ENCODE measurements at places on chromosomes 16 and 17.

DNA sequence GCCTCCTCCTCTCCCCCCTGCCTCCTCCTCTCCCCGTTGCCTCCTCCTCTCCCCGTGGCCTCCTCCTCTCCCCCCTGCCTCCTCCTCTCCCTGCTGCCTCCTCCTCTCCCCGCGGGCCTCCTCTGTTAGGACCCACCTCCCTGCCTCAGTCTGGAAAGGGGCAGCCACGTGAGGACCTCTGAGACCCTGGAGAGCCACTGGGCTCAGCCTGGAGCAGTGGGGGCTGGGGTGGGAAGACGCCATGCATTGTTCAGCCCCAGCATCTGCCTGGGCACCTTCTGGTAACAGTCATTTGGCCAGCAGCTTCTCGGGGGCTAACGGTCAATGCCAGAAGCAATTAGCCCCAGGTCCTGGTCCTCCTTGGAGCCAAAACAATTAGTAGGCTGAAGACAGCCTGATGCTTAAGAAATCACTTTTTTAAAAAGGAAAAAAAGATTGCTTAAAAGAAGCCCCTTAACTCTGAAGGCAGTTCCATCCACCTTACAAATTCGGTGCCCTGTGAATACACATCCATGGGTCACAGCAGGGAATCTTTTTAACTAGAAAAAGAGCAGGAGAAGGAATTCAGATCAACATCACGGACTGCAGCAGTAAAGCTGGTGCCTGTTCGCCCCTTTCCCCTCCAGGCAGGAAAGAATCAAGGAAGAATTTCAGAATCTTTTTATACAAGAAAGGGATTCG is 29.8 kb downstream of the NXN start:
- no peak for DNase-seq

GRCh38 chr17:8221663-8222379 is 11.4 kb upstream of the AURKB start:
- peak; percentile 87 for DNase-seq

DNA sequence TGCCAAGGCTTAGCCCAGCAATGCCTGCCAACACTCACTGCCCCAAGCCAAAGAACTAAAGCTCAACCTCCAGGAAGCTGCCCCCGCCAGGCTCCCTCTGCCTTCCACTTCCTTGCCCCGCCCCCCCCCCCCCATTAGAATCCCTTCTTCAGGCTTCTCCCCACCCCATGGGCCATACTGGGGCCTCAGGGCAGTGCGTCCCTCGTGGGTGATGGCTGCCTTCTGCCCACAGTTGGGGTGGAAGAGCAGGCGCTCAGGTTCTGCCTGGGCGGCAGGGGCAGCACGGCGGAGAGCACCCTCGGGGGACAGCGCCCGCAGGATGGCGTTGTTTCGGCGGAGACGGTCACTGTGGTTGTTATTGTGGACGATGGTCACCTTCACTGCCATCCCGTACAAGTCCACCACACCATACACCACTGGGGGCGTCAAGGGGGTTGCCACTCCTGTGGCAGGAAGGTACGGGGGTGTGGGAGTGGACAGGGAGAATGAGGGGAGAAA is 4.1 kb downstream of the NEURL4 start:
- DNase-seq = no peak

- DNase-seq = peak; percentile 86
Measured at GRCh38 chr17:836151-836550, 54.0 kb downstream of the MRM3 start.

GRCh38 chr17:45029758-45030423 is 21.5 kb downstream of the DCAKD start:
- DNase-seq = no peak

GRCh38 chr17:67974185-67974584 is 22.1 kb downstream of the C17orf58 start:
- no peak for DNase-seq

DNA sequence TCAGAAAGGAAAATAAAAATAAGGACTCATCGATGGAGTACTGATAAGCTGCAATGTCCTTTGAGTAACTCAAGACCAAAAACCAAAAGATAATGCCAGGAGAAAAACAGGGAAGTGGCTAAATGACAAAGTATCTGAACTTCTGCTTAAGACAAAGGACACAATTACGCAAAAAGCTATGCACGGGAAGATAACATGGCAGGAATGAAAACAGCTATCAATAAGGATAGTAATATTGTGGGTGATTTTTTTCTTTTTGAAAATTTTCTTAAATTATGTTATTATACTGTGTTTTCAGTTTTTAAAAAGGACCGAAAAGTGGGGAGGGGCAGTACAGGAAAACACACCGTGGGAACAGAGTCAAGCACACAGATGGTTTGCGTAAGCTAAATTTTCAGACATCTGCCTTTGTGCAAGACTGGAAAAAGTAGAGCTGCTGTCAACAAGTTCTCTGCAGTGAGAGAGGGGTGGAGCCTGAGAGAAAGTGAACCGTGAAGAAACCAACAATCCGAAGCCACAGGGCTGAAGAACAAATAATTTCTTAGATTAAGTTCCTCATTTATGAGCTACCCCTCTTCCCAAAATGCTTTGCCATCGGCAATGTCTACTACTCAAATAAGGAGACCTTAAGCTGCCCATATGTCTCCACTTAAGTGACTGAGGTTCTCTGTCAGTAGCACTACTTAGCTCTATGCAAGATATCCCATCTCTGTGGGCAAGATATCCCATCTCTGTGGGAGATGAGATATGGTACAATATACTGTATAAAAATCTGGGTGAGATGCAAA is 99.9 kb upstream of the CORO6 start:
- no peak for DNase-seq

DNA sequence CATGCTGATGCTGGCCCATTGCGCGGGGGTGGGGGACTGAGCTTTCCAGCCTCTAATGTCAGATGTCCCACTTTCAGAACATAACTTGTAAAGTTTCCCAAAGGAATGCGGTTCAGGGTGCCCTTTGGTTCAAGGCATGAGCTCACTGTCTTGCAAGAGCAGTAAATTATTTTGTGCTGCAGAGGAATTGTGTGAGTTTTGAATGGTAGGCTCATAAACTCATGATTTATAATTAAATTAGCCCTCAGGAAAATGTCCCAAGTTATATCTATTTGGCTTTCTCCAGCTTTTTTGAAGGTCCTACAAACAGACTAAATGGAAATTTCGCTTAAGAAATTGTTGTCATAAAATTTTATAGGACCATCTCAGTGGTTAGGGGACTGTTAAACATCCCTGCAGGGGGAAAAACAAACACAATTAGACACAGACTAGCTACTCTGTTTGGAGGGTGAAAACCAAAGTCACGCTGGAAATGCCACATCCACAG is 321.8 kb downstream of the HS3ST3B1 start:
- DNase-seq = peak; percentile 37

- no peak for DNase-seq
Measured at GRCh38 chr17:74937064-74938051, 1.7 kb downstream of the OTOP3 start.

DNA sequence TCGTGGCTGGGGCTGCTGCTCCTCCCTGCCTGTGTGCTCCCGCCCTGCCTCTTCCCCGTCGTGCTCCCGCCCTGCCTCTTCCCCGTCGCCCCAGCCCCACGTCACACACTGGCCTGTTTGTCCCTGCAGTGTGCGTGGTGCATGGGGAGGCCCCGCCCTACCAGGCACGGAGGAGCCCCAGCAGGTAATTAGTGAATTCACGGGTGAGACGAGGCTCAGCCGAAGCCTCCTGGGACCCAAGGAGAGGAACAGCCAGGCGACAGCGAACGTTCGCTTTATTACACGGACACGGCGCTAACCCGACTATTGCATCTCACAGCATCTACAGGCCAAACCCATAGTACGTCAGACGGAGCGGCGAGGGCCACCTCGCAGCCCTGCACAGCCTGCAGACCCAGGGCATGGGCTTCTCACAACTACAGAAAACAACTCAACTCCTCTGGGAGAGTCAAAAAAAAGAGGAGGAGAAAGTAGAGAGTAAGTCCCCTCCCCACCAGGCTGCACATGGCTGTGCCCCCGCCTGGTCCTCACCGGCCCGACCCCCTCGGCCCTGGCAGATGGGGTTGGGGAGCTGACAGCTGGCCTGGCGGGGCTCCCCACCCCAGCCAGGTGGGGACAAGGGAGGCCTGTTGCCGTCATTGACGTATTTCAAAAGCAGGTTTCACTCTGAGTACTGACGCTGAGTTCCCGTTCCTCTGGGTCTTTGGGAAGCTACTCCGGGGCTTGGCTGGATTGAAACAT is 4.3 kb upstream of the PABPN1L start:
- no peak for DNase-seq

DNA sequence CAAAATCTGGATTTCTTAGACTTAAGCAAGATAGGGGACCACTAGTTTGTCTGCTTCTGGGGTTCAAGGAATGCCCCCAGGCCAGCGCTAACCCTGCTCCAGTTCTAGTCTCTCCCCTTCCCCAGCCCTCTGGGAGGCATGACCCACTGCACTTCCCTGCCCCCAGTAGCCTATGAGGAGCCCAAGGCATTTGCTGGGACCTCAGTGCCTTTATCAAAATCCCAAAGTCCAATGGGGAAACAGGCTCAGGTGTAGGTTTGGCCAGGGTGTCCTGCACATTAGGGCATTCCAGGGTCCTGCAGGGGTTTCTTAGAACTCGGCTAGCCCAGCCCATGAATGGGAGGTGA is 1.2 kb downstream of the IL4R start:
- DNase-seq = no peak

GRCh38 chr17:75889454-75889853 is 7.3 kb downstream of the TRIM65 start:
- DNase-seq = no peak

DNA sequence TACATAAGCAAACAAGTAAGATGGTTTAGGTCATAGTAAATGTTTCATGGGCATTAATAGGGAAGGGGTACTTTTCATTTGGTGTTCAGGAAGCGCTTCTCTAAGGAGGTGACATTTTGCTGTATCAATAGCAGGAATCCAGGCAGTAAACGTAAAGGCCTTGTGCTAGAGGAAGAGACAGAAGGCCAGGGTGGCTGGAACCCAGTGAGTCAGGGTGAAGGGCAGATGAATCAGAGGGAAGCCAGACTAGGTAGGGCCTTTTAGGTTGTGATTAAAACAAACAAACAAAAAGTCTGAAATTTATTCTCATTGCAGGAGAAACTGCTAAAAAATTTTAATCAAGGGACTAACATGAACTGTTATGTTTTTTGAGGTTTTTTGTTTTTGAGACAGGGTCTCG is 6.5 kb downstream of the BMERB1 start:
- DNase-seq = peak; percentile 84

DNA sequence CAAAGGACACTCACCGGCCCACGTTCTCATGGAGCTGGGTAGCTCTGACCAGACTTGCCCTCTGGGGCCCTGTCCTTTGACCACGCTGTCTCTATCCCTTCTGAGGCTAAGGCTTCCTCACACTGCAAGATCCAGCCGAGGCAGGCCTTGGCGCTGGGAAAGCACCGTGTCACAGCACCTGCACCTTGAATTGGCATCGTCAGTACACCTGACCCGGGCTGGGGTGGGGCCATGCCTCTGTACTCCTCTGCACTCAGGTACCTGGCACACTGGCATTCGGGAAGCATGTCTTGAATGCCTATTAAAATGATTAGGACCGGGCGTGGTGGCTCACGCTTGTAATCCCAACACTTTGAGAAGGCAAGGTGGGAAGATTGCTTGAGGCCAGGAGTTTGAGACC is 6.0 kb downstream of the TBC1D24 start:
- DNase-seq = no peak

GRCh38 chr16:29673501-29673900 is 5.5 kb upstream of the QPRT start:
- DNase-seq = no peak

GRCh38 chr17:14331982-14332298 is 31.1 kb downstream of the HS3ST3B1 start:
- no peak for DNase-seq

DNA sequence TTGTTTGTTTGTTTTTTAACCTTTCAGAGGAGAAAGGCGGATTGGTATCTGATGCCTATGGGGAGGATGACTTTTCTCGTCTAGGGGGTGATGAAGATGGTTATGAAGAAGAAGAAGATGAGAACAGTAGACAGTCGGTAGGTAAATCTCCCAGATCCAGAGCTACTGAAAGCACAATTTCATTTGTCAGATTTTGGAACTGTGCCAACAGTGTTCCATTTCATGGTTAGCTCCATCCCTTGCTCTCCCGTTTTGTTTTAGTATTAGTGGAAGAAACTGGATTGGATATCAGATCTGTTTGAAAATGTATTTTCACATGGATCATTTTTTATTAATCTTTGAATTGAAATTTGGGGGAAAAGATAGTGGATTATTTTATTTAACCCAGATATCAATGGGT is 1.4 kb downstream of the SAP30BP start:
- no peak for DNase-seq
